ENCODE measurements at places on chromosomes 11 and 22.
A peak's percentile ranks its signal among the peaks of the same experiment; 100 is the strongest.

DNA sequence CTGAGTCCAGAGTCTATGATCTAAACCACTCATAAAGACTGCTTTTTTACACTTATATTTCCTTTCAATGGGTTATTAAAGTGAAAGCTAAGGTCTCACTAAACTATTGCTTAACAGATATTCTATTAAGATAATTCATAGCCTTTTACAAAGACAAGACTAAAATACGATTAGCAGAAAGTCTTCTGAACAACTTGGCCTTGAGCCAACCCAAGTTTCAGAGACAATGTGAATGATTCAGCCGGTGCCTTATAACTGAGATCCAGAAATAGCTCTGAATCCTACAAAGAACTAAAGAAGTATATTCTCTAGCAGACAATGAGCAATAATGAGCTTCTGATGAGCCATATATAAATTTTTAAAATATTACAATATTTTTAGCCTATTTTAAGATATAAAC, 41.5 kb upstream of the CARD18 start:
- DNase-seq = no peak

GRCh38 chr22:21014202-21014725, 701 bp upstream of the P2RX6 start:
- DNase-seq = peak; percentile 87

- no peak for DNase-seq
These were observed 36.5 kb upstream of the CYP2D6 start for GRCh38 chr22:42167066-42167465.

DNA sequence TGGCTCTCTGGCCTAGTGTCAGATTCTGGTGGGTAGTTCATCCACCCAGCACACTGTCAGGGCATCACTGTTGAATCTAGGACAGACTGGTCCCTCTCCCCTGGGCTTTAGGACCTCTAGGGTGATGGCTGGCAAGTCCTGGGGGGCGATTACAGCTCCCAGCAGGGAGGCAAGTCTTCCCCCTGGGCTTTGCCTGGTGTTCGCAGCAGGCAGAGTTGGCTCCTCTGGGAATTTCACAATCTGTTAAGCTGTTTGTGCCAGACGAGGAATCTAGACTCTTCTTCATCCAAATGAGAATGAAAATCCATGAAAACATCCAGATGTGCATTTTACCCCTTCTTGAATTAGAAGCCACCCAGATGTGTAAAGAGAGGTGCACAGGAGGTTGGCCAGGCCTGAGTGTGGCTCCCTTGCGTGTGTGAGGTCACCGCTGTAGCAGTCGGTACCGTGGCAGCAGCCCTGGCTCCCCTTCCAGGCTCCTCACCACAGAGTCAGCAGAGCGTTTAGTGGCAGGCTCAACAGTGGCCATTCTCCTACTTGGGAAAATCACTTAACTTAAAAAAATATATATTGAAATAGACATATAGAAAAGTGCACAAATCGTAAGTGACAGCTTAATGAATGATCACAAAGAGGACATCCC, 99.9 kb upstream of the TBCEL start:
- DNase-seq = no peak

GRCh38 chr11:12797996-12798395, 123.8 kb downstream of the TEAD1 start:
- DNase-seq = no peak

- no peak for DNase-seq
These were observed 856.4 kb downstream of the LRRC4C start for GRCh38 chr11:40602866-40603552.

DNA sequence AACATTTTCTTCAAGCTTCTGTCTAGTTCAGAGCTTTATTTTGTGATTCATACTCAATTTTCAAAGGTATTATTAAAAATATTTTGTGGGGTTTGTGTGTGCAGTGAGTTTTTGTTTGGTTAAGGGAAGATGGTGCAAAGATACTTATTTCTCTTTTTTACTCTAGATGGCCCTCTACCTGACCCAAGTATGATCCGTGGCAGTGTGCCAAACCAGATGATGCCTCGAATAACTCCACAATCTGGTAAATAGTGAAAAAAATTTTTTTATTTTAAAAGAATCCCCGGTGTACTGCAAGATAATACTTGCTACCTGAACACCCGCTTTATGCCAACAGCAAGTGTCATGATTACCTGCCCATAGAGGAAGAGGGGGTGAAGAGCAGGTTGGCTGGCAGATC, 54.2 kb downstream of the EP300 start:
- no peak for DNase-seq

GRCh38 chr11:43404406-43404805, 45.7 kb downstream of the TTC17 start:
- no peak for DNase-seq

DNA sequence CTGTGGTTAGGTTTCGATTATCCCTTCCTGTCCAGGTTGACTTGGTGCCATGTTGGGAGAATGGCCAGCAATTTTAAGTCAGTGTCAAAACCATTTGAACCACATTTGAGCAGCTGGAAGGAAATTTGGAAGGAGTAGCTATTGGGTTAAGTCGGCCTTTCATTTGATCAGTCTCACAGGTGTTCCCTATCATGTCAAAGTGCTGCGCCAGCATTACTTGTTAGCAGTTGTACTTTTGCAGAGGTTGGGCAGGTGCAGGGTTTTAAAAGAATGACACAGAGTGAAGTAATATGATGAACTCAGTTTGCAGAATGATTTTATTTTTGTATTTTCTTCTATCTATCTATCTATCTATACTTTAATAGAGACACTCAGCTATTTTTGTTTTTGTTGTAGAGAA, 6.4 kb upstream of the TYMP start:
- no peak for DNase-seq

- DNase-seq = no peak
These were observed 17.1 kb upstream of the MOB2 start for GRCh38 chr11:1503708-1504104.

DNA sequence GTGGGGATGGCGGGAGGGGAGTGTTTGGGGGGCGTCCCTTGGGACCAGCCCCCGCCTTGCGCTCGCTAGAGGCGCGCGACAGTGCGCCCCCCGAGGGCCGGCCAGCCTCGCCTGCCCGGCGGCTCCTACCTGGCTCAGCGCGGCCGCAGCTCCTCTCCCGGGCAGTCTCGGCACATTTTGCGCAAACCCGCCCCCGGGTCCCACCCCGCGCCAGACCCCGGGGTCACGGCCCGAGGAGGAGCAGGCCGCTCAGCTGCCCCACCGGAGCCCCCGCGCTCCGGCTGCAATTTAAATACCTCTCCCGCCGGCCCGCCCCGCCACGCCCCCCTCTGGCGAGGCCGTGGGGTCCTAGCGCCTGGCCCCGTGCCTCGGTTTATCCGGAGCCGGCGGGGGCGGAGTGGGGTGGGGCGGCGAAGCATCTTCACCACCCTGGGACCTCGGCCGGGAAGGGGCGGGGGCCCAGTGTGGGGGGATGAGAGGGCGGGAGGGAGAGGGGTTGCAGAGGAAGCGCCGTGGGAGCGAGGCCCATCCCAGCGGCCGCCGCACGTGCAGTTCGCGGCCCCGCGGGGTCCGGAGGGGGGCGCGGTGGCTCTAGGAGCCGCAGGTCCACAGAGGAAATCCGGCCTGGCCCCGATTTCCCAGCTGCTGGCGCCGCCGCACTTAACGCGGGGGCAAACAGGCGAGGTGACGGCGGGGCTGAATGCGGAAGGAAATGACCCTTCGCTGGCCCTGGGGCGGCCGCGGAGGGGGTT, at the start of gene LRRC32:
TSS of gene LRRC32 (minus strand) at position 263 of the 752 bp plus-strand sequence. CDS start 4,793 bp downstream, outside the sequence.
- DNase-seq = no peak

GRCh38 chr11:123137431-123138224, 57.4 kb downstream of the CLMP start:
- DNase-seq = no peak

- no peak for DNase-seq
These were observed 96.1 kb upstream of the THY1 start for GRCh38 chr11:119518746-119519730.

GRCh38 chr11:108875134-108875533, 210.3 kb downstream of the DDX10 start:
- DNase-seq = no peak

DNA sequence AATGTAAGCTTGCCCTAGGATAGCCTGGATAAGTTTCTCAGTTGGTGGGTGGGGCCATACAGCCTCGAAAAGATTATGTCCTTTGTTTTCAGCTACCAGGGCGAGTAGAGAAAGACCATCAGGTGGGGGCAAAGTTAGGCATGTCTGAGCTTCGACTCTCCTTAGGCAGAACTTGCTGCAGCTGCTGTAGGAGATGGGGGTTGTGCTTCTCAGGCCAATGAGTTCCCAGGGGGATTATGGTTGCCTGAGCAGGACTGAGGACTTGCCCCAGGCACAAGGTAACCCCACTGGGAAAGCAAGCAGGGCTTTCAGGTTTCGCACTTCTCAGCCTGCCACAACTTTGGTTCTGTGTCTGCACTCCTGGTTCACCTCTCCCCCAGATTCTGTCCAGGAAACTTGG, 173.4 kb upstream of the SESN3 start:
- DNase-seq = no peak

- DNase-seq = no peak
These were observed 50.3 kb downstream of the SPON1 start for GRCh38 chr11:14012846-14013245.

DNA sequence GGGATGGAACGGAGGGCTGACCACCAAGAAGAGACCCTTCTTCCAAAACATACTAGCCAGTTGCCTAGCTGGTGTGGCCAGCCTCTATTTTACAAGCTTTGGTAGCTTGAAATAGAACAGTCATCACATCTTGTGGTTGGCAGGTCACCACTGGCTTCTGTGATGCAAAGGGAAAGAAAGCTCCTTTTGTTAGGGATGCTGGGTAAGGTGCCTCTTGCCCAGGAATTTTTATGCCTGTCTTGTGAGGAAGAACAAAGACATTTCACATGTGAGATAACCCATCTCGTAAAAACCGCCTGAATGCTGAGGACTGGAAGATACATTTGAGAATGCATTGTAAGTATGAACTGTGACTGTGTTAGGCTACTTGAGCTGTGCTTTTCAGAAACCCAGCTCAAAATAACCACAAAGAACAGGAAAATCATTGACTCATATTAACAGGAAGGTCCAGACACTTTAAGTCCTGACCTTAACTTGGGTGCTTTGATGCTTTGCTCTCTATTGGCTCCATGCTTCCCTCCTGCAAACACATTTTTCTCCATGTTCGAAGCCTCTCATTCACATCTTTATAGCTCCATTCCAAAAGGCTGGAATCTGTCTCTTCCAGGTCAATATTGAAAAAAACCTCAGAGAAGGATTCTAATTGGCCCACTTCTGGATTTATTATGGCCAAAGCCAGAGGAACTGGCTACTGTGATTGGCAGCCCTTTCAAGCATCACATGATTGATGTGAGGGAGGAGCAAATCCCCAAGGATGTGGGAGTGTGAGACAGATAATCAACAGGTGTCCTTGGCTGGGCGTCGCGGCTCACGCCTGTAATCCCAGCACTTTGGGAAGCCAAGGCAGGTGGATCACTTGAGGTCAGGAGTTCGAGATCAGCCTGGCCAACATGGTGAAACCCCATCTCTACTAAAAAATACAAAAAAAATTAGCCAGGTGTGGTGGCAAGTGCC, 53.9 kb downstream of the MICAL2 start:
- no peak for DNase-seq

DNA sequence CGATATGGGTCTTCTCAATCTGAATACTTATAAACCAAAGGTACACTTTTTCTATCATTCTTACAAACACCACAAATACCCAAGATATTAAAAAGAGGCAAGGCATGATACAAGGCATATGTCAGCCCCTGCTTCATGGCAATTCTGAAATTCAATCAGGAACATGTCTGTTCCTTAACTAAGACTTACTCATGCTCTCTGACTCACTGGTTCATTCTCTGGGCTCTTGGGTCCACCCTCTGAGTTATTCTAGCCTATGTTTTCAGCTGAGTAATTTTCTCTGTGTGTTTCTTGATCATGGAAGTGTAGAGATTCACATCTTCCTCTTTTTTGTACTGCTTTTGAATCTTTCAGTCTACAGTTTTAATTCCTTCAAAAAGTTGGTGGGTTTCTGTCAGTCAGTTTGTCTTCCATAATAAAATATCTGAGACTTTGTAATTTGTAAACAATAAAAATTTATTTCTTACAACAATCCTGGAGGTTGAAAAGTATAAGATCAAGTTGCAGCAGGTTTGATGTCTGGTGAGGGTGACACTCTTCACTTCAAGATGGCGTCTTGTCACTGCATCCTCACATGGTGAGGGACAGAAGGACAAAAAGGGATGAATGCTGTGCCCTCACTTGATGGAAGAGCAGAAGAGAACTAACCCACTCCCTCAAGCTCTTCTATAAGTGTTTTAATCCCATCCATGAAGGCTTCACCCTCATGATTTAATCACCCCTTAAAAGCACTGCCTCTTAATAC, 211.7 kb downstream of the FAM76B start:
- no peak for DNase-seq

DNA sequence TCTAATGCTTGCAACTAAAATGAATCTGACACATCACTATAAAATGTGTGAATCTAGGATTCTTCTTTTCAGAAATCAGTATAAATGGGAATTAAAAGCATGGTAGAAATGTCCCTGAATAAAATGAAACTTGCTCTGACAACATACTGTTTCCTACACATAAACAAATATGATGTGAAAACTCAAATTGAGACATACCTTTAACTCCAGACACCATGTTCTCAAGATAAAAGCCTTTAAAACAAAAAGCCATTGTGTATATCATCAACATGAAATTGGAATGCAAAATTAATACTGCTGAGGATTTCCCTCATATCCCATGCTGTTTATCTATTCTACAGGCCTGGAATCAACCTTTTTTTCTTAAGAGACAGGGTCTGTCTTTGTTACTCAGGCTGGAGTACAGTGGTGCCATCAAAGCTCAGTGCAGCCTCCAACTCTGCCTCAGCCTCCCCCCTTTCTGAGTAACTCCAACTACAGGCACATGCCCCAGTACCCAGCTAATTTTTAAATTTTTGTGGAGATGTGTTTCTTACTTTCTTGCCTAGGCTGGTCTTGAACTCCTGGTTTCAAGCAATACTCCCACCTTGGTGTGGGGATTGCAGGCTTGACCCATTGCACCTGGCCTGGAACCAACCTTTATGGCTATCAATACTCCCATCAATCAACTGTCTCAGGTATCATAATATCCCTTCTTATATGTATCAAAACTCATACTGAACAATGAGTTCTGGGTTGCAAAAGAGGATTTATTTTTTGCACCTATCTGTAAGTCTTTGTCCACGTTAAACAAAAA, 6.7 kb downstream of the TAF1D start:
- DNase-seq = no peak

DNA sequence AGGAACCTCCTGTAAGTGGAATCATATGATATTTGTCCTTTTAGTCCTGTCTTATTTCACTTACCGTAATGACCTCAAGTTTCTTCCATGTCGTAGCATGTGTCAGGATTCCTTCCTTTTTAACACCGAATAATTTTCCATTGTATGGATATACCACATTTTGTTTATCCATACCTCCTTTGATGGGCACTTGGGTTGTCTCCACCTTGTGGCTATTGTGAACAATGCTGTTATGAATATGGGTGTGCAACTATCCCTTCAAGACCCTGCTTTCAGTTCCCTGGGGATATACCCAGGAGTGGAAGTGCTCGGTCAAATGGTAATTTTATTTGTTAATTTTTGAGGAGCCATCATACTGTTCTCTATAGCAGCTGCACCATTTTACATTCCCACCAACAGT, 244.9 kb upstream of the BLID start:
- no peak for DNase-seq

All from activated naive CD8-positive, alpha-beta T cell treated with anti-CD3 and anti-CD28 coated beads, Interleukin-2, amount 10 ng/mL, durations not matched to agents 7 days and 5 days (primary cell).